Globus pallidus (tissue), 1 donor: ENCODE measurements at places on chromosomes 11 and 22.

GRCh38 chr11:65429724-65430405 lies 7.3 kb downstream of the NEAT1 start:
- no peak for DNase-seq

DNA sequence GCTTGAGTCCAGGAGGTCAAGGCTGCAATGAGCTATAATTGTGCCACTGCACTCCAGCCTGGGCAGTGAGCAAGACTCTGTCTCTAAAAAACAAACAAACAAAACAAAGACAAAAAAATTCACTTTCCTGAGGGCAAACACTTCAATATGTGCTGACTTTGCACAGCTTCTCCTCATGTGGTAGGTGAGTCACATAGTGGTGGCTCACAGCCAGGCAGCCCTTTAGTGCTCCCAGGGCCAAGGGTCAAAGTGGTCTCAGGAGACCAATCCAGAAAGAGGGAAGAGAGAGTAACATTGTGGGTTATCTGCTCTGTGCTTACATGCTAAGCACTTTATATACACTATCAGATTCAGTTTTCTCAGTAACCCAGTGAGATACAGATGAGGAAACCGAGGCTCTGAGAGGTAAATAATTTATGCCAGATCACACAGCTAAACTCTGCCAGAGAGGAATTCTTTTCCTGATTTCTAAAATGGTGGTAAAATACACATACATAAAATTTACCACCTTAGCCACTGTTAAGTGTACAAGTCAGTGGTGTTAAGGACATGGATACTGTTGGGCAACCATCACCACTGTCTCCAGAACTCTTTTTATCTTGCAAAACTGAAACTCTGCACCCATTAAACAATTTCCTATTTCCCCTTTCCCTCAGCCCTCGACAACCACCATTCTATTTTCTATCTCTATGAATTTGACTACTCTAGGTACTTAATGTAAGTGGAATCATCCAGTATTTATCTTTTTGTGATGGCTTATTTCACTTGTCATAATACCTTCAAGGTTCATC lies 231.7 kb upstream of the NARS2 start:
- no peak for DNase-seq

DNA sequence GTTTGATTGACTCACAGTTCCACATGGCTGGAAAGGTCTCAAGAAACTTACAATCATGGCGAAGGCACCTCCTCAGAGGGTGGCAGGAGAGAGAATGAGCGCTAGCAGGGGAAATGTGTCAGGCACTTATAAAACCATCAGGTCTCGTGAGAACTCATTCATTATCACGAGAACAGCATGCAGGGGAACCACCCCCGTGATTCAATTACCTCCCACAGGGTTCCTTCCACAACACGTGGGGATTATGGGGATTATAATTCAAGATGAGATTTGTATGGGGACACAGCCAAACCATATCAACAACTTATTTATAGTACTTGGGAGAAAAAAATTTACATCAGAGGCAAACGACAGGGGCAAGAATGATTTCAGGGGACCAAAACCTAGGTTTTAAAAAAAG lies 3.0 kb downstream of the ME3 start:
- no peak for DNase-seq

GRCh38 chr11:128825050-128825784 lies 41.9 kb downstream of the KCNJ1 start:
- no peak for DNase-seq

DNA sequence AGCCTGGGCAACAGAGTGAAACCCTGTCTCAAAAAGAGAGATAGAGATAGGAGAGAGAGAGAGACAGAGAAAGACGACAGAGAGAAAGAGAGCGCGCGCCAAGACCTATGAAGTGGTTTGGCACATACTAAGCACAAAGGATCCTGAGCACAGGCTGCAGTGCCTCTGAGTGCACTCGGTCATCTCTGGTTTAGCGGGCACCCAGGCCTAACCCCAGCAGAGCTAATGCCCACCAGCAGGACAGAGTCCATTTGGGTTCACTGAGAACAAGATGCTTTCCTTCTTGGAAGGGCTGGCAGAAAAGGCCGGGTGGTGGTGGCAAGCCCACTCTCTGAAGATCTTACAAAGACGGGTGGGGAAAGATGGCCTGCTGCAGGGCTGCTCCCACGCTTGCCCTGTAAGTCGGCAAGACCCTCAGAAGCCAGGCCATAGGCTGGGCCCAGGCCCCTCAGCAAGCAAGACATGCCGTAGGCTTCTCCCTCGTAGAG lies 3.3 kb downstream of the SCARF2 start:
- DNase-seq = no peak
